Stimulated activated CD8-positive, alpha-beta memory T cell treated with anti-CD3 and anti-CD28 coated beads, Interleukin-2, amount 100 ng/mL, for 48 hours (primary cell): ENCODE measurements at places on chromosomes 1 and 21.

- no peak for DNase-seq
These were observed 16.5 kb downstream of the SMAP2 start for GRCh38 chr1:40389871-40390560.

GRCh38 chr1:19715334-19716203 is 50.9 kb downstream of the HTR6 start:
- DNase-seq, result peak; percentile 87

DNA sequence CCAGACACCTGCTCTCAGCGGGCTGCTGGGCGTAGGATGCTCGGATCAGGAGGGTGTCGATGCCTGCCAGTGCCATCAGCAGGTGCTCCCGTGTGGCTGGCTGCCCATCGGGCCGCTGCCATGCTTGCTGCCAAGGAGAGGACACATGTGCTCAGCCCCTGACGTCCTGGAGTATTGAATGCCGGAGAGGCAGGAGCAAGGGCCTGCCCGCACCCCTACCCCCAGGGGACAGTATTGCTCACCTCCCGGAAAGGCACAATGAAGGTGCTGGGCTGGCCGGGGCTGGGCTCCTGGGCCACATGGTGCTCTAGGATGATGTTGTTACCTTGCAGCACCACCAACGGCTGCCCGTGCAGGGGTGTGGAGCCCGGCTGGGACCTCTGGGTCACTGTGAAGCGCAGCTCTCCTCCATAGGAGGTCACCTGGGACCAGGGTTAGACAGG is 61.5 kb downstream of the HSPG2 start:
- no peak for DNase-seq

DNA sequence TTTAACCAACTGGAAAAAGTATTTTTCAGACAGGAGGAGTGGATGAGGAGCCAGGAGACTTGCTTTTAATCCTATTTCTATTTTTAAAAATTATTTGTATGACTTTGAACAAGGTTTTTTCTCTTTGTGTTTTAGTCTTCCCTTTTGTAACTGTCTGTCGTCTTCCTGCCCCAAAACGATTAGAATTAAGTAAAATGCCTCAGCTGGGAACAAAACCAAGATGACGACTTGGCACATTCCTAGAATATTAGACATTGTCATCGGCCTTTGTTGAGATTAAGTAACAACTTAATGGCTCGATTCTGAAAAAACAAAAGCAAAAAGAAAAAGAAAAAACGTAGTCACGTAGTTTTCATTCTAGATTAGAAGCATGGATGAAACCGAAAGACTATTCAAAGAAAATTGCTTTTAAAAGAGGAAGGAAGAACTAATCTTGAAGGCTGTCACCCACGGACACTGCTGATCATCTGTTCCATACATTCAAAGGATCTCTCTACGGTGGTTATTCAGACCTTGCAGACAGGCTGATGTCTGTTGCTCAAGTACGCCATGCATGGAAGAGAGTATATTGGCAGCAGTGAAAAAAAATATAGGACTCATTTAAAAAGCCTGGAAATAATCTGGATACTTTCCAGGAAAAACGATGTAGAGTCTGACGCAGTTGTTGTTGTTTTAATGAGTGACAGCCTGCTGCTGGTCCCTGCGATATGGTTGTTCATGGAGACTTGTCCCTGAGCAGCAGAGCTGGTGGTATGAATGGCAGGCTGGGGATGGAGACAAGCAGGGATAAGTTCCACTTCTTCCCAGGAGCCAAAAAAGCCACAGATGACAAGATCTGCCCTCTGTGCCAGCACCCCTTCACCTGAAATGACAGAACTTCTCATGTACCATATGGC is 16.8 kb downstream of the GNG4 start:
- DNase-seq, result no peak

DNA sequence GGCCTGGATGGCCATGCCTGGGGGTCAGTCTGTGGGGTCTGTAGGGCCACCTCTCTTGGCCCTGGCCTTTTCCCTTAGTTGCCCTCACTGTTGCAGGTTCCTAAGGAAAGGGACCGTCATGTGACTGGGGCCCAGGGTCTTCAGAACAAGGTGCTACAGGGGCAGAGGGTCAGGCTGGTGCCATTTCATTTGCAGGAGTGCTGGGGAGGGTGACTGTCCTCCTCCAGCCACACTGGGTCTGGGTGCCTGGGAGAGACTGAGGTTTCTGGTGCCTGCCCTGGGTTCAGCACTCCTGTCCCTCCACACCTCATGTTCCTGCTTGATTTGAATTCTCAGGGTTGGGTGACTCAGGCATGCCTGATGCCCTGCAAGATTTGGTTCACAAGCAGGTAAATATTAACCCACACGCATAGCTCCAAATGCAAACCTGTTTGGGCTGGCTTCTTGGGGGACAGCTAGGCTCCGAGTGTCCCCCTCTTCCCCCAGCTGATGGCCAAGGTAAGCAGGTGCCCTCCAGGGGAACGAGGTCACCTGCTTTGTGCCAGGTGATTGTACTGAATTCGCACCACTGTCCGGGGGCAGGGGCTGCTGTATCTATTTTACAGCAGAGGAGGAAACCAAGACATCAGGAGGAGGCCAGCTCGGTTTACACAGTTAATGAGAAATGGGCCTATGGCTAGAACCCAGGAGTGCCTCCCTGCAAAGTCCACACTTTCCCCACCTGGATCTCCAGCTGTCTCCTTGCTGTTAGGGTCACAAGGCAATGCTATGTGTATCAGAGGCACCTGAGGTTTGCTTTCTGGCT is 20.3 kb downstream of the ARHGEF10L start:
- DNase-seq, result no peak

GRCh38 chr21:29176471-29177120 is 46.2 kb downstream of the MAP3K7CL start:
- DNase-seq, result no peak

GRCh38 chr1:175287849-175288248 is 95.3 kb upstream of the KIAA0040 start:
- DNase-seq, result no peak

- DNase-seq, result no peak
These were observed 29.2 kb downstream of the CASZ1 start for GRCh38 chr1:10767282-10767681.

DNA sequence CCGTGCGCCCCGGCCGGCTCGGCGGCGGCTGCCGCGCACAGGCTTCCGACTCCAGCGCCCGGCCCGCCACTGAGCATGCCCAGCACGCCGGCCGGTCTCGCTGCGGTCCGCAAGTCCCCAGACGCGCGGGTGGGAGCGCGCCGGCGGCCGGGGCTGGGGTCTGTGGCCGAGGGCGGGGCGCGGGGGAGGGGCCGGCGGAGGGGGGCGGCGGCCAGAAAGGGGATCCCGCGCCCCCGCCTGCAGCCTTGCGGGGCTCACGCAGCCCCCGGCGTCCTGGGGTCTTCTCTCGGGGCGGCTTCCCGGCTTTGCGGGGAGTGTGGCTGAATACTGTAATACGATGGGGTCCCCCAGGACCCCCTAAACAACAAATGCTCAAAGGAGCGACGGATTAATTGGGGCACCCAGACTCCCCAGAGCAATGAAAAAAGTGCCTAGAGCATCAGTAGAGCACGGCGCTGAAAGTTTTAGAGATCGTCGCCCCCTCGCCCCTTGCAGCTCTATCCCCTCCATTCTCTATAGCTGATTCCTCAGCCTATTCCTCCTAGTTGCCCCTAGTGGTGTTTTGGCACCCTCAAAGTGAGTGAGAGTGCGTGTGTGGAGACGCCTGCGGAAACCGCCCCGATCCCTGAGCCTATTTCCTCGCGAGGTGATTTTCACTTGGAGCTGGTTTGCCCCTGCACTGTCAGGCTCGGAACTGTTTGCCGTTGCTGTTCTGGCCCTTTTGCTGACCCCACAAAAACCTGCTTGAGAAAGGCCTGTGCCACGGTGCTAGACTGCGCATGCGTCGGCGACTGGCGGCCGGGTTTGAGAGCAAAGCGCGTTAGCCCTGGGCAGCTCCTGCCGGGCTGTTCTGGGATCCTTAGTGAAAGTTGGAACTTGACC is at the start of gene VAV3:
Gene VAV3 (minus strand): TSS at position 71 of the 882 bp plus-strand sequence. CDS start 311 bp downstream, outside the sequence.
- DNase-seq, result peak; percentile 58

DNA sequence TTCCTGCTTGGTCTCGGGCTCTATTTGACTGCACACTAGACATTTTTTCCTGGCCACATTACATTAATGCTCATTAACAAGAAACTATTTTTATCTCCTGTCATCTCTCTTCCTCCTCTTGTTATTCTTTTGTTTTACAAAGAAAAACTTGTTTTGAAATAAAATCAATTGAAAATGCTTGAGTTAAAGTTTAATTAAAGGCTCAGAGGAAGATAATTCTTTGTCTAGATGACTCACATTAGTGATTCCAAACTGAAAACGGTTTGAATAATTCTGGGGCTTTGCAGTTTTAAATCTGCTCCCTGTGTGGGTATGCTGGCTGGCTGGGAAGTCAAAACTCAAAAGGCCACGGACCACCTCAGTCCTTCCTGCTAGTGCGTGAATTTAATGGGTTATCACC is 29.6 kb downstream of the RGS5 start:
- DNase-seq, result no peak

DNA sequence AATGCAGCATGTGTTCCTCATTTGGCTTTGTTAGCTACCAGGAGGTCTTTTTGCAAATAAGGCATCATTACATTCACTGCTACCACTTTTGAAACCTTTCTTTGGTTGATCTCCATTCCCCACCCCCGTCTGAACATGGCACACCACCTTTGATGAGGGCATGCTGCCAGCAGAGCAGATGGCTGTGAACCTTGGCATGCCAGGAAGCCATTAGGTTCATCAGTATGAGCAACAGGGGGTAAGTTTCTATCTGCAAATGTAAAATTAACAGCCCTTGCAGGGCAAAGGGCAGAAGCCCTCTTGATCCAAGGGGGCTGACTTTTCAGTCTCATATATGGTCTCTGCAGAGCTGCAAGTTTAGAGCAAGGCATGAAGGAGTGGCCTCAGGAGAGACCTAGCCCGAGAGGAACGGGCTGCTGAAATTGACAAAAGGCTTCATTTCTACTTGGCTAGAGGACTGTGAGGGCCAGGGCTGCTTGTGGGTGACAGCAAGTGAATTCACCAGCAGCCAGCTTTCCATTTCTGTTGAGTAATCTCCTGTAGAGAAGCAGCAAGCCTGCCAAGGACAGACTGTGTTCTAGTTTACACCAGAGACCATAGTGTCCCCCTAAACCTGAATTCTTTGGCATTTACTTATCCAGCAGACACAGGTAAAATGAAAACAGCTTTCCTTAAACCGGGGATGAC is 127.9 kb downstream of the ZNF326 start:
- DNase-seq, result no peak

DNA sequence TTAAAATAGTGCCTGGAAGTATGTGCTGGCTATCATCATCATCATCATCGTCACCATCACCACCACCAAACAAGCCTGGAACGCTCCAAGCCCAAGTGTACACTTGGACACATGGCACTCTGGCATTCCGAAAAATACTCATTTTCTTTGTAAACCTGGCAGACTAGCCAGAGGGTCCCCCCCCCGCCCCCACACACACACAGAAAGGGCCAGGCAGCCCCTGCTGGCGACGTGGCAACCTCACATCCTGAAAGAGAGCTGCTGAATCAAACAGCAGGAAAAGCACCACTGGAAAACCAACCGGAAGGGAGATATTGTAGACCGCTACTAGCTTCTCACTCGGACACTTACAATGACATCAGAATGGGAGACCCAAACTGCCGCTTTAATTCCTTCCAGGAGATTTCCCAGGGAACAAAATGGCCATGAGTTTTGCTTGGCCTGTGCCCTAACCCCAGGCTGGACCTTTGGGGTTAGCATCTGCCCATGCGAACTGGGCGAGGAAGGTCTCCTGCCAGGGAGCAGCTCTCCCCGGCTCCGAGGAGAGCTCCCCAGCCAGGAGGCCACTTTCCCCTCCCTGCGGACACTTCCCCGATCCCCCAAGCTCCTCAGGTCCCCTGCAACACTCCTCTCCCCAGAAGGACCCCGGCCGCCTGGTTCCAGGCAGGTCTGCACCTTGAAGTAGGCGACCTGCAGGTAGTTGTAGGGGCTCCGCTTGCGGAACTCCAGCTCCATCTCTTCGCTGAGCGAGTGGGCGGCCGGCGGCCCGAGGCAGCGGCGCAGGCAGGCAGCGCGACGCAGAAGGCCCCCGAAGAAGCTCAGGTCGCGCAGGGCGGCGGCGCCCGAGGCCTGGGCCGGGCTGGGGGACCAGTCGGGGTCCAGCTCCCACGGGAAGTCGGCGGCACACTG is 742 bp downstream of the P3H1 start:
- peak; percentile 41 for DNase-seq

DNA sequence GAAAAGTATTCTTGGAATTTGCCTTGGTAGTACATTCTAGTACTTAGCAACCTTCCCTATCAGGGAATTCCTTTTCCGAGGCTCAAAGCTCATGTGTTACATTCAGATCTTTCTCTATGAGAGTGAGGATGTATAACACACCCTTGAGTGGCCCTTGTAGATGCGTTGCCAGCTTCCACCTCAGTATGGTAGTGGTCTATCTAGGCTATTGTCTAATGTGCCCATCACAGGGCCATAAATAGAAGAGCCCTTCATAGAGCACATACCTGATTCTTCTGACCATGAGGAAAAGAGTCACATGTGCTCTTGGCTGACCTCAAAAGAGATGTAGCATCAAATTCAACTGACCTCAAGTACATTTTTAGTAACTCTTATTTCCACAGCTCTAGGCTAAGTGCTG is 14.0 kb upstream of the ZC3H11B start:
- no peak for DNase-seq

GRCh38 chr21:29625990-29626389 is 313.8 kb downstream of the GRIK1 start:
- DNase-seq, result no peak

DNA sequence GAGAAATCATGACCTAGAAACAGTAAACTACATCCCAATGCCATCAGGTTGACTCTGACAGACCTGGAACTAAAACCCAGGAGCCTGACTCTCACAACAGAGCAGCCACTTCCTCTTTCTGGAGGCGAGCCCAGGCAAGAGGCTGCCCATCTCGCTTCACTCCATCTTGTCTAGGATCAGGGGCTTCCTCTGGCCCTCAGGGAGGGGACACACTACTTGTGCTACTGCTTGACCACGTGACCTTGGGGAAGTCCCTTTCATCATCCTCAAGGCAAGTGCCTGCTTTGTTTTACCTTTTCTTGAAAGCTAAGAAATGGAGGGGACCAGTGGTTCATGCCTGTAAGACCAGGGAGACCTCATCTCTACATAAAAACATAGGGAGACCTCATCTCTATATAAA is 2.6 kb upstream of the TENT5B start:
- no peak for DNase-seq

DNA sequence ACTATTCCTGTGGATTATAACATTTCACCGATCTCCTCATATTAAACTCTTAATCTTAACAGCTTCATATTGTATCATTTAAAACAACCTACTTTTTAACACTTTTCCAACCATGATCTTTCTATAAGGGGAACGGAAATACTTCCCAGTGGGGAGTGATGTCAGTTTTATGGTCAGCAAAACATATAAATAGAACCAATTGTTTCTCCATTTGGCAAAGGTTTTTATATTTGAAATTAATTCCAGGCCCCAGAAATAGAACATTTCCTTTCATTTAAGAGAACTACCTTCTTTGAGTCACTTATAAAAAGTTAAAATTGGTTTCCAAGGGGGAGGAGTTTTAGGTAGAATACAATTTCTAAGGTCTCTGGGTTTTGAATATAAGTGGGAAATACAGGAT is 189.6 kb downstream of the TGFBR3 start:
- DNase-seq, result no peak

GRCh38 chr21:42013376-42013775 is 3.2 kb upstream of the ZBTB21 start:
- DNase-seq, result no peak
